AG09309 (cell line): ENCODE measurements at places on chromosomes 1 and 21.

DNA sequence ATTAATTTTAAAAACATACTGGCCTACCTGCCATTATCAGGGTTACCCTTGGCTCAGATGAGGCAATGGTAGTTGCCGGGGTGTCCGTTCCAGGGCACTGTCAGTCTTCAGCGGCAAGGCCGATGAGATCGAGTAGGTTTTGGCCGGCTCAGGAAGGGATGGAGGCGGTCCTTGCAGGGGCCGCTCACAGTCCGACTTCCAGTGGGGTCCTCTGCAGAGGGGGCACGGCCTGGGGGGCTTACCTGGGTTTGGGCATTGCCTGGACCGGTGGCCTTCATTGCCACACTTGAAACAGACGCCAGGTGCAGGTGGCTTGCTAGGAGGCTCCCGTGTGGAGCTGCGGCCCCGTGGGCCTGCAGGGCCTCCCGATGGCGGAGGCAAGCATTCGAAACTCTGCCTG lies 2.5 kb downstream of the ERVH48-1 start:
- no peak for DNase-seq

GRCh38 chr1:26145041-26145959 lies 13.6 kb upstream of the FAM110D start:
- DNase-seq, result peak; percentile 52

- no peak for DNase-seq
Measured at GRCh38 chr1:116062201-116062600, 49.0 kb upstream of the MAB21L3 start.

DNA sequence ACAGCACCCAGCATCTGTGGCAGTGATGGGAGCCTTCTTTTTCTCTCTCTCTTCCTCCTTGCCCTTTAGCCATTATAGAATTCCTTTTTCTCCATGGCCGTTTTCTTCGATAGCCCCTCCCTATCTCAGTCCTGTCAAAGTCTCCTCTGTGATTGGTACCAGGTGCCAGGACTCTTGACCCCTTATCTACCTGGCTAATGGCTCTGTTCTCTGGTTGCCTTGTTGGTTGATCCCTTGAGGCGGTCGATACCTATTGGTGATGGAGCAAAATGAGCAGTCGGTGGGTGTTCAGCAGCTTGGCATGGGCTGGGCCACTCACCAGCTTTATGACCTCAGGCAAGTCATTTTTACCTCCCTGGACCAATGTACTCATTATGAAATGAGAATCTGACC lies 2.0 kb downstream of the ATF3 start:
- no peak for DNase-seq
